Right renal pelvis (tissue), 4 donors: ENCODE measurements at places on chromosomes 12 and 14.
A peak's percentile ranks its signal among the peaks of the same experiment; 100 is the strongest.

GRCh38 chr12:5428332-5429221, 3.3 kb upstream of the NTF3 start:
- DNase-seq, result no peak

- no peak for DNase-seq
These were observed 4.0 kb downstream of the STX2 start for GRCh38 chr12:130835011-130835410.

DNA sequence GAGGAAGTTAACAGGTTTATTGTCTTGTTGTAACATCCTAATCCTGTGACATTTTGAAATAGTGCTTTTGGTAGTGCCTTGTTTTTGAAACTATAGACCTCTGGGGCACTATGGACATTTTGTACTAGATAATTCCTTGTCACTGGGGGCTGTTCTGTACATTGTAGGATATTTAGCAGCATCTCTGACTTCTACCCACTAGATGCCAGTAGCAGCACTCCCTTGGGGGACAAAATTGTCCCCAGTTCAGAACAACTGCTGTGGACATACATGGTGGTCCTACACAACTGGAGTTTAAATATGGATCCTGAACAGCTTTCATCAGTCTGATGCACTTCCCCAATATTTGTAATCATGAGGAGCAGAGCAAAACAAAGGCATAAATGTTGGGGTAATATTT, 264.7 kb downstream of the RAD51B start:
- DNase-seq, result no peak

- DNase-seq, result no peak
These were observed 797 bp downstream of the UNG start for GRCh38 chr12:109098183-109098604.

- no peak for DNase-seq
These were observed 105.1 kb downstream of the TXNDC16 start for GRCh38 chr14:52447236-52447635.

DNA sequence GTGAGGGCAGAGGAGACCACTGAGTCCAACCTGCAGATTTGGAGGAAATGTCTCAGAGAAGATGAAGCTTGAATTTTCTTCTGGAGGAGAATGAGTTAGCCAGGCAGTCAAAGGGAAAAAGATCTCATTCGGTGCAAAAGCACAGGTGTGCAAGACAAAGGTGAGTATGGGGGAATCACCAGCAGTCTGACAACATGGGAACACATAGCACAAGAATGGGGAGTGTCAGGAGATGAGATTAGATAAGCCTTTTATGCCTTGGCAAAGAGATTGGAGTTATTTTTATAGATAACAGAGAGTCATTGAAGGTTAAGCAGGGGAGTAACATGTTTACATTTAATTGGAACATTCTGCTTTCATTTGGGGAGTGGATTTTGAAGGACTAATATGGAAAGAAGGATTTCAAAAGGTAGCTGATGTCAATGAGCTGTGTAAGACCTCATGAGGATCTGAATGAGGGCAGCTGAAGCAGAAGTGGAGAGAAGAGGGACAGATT, 171.3 kb upstream of the NTF3 start:
- no peak for DNase-seq

DNA sequence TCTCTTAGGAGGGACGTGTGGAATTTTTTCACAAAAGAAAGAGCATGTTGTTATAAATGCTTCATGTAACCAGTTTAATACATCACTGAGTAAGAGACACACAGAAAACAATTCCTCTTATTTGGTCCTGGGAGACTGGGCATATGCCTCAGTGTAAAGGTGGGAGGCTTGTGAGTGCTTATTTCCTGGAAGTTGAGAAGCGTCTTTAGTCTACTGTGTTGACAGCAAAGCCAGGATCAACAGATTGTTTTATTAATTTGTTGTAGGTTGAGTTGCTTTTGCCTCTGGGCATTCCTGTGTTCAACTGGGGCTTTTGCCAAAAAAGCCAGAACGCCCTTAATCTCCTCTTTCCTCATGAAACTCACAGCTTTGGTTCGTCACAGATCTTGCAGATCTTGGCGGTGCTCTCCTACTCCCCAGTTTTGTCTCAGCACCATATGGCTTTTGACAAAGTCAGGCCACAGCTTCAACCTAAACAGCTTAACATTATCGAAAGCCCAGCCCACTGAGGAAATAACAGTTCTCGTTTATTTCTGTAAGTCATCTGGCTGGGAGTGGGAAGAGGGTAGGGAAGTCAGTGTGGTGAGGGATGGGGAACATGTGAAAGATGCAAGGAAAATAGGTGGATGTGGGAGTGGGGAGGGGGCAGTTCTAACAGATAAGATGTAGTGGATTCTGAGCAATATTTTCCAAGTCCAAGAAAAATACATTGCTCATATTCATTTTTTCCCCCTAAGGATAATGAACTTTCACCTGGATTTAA, 227.2 kb downstream of the DACT1 start:
- peak; percentile 77 for DNase-seq

- DNase-seq, result no peak
These were observed 185.7 kb downstream of the PRKD1 start for GRCh38 chr14:29741909-29742401.

GRCh38 chr14:104291123-104292000, 153.0 kb downstream of the KIF26A start:
- DNase-seq, result no peak

GRCh38 chr14:90522571-90523191, 125.9 kb downstream of the CALM1 start:
- no peak for DNase-seq

GRCh38 chr14:22474730-22475351, 114.2 kb downstream of the DAD1 start:
- DNase-seq, result no peak
